Stomach (tissue), 19 donors: ENCODE measurements at places on chromosomes 7 and 10. TPM values are rescaled to one million over a fixed set of nuclear protein-coding genes. Genes with fewer than 3 reads are reported as not detected.

DNA sequence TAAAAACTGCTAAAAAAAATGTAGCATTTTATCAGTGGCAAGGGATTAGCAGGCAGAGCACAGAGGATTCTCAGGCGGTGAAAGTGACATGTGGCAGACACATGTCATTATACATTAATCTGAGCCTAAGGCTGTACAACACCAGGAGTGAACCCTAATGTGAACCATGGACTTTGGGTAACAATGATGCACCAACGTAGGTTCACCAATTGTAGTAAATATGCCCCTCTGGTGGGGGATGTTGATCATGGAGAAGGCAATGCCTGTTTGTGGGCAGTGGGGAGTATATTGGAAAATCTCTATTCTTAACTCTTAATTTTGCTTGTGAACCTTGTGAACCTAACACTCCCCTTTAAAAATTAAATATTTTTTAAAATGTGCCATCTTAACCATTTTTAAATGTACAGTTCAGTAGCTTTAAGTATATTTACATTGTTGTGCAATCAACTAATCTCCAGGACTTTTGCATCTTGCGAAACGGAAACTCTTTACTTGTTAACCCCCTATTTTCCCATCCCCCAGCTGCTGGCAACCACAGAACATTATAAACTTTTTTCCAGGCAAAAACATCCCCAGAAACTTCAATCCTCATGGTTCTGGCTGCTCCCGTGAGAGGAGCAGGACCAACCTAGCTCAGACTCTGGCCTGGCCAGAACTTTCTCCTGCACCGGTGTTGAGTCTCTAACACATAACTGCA is 29.9 kb downstream of the LRRC20 start:
- DNase-seq = no peak

Gene C10orf67
- total RNA-seq = not detected

Gene SLC12A9
- 44.6 TPM for total RNA-seq

DNA sequence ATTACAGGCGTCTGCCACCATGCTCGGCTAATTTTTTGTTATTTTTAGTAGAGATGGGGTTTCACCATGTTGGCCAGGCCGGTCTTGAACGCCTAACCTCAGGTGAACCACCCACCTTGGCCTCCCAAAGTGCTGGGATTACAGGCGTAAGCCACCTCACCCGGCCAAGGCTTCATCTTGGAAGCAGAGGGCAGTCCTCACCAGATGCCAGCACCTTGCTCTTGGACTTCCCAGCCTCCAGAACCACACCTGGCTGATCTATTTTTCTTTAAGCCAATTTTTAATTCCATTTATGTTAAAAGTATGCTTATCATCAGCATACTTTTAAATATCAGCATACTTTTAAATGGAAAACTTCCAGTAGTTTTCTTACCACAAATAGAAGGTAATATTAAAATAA is 12.2 kb downstream of the ANXA7 start:
- DNase-seq = no peak

GRCh38 chr10:130553826-130554225 is 417.6 kb downstream of the GLRX3 start:
- DNase-seq = no peak

DNA sequence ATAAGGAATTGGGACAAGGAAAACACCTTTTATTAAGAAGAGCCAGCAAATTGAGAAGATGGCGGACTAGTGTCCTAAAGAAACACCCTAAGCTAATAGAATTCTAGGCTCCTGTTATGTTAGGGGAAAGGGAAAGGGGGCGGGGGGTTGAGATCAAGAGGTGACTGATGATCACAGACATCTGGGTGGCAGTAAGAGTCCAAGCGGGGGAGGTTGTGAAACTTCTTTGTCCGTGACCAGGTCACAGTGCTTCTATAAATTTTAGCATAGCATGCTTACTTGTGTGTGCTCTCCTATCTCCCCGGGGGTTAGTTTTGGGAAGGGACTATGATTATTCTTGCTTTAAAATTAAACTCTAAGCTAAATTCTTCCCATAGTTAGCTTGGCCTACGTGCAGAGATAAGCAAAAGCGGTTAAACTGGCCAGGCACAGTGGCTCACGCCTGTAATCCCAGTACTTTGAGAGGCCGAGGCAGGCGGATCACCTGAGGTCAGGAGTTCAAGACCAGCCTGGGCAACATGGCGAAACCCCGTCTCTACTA is 262.1 kb downstream of the SKIDA1 start:
- DNase-seq = no peak

DNA sequence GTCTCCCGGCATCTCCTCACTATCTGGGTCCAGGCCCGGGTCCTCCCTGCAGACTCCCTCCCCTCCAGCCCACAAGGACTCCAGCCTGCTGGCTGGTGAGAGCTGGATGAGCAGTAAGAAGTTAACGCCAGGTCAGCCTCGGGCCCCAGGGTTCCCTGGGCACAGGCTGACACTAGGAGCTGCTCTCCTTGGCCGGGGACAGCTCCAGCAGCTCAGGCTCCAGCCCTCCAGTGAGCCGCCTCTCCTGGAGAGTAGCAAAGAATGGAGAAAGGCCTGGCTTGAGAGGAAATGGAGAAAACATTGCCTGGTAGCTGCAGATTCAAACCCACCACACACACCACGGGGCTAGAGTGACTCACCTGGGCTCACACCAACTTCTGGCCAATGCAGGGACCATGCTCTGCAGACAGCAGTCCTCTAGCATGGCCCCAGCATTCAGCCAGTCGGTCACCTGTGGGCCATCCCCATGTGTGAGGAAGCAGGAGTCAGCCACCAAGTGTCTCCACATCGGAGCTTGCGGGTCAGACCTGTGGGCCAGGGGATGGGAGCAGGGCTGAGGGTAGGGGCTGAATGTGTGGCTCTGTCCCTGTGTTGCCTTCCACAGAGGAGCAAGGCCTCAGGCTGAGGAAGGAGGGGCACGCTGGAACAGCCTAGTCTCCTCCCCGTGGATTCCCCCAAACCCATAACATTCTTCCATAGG is 6.5 kb downstream of the SAP25 start:
- no peak for DNase-seq

Gene ATP6V0E2
- total RNA-seq = 11.9 TPM
